ENCODE measurements at places on chromosomes 7 and 10.

DNA sequence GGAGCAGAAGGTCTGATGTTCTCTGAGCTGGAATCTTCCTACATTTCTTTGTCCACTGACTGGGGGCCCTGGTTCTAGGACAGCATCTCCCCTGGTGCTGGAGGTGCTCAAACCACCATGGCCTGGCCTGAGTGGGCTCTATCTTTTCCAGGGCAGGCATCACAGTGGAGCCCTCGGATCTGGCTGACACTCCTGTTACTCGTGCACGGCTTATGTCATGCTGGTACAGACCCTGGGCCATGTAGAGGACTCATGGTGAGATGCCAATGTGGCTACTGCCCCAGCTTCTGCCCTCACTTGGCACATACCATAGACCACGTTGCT, 96.0 kb downstream of the HIPK2 start:
- no peak for DNase-seq

DNA sequence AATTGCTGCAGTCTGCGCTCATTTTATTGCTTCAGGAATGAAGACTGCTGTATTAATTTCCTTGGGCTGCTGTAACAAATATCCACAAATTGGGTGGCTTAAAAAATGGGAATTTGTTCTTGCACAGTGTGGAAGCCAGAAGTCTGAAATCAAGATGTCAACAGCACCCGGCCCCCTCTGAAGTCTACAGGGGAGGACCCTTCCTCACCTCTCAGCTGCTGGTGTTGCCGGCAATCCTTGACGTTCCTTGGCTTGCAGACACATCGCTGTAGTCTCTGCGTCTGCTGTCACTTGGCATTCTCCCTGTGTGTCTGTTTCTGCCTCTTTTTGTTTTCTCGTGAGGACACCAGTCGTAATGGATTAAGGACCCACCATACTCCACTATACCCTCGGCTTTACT, 166.2 kb downstream of the PTPN20 start:
- no peak for DNase-seq

GRCh38 chr10:60208676-60209269, 180.9 kb downstream of the ANK3 start:
- DNase-seq, result no peak

DNA sequence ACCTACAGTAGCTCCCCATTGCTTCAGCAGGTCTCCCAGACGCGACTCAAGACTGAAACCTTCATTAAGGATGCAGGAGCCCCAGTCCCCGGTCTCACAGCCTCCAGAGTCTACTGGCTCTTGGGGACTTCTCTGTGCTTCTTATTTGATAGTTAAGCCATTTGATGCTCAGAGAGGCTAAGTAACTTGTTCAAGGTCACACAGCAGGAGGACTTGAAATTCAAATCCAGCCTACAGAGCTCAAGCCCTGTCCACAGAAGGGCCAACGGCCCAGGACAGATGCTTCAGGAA, 21.2 kb upstream of the ZMIZ1 start:
- DNase-seq, result no peak

DNA sequence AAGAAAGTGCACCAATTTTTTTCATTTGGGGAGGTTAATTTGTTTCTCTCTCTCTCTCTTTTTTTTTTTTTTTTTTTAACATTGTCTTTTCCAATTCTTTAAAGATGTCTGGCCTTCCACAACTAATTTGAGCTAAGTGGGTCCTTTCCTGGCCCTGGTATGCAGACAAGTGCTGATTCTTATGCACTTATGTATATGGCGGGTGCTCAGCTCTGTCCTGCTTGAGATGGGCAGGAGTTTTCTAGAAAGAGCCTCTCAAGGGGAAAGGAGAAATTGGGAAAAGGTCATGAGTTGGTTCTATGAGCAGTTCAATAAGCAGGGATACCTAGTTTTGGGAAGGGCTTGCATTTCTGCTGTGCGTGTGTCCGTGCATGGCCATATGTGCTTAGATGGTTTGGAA, 67.8 kb upstream of the NPVF start:
- no peak for DNase-seq

DNA sequence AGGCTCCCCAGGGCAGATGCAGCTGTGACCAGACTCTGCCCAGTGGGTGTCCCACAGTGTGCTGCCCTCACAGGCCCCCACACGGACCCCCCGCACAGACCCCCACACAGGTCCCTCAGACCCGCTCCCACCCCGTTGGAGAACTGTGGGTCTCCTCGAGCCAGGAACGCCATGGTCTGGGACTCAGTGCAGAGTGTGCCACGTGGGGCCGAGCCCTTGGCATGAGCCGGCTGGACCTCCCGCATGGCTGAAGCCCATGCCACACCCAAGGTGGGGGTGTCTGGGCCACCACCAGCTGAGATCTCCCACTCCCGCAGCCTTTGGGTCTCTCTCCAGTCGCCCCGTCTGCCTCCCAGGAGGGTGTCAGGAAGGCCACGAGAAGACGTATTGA, 34.3 kb downstream of the JAKMIP3 start:
- no peak for DNase-seq

DNA sequence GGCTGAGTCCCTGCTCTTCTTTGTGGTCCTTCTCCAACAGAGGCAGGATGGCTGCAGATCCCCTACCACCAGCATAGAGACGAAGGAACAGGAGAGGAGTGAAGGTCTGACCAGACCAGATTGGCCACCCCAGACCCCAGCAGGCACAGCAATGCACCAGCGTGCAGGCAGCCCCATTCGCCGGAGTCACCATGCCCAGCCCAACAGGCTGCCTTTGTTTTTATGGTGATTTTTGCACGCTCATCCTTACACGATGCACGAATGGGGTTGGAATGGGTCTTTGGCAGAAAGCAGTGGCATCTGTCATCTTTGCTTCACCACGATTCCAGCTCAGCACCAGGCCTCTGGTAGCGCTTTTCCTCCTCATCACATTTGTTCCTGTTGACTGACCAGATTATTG, 427.6 kb downstream of the INHBA start:
- DNase-seq, result no peak

GRCh38 chr10:70312972-70313371, 29.2 kb upstream of the NPFFR1 start:
- no peak for DNase-seq

GRCh38 chr7:77481615-77482014, 55.5 kb upstream of the PTPN12 start:
- no peak for DNase-seq

DNA sequence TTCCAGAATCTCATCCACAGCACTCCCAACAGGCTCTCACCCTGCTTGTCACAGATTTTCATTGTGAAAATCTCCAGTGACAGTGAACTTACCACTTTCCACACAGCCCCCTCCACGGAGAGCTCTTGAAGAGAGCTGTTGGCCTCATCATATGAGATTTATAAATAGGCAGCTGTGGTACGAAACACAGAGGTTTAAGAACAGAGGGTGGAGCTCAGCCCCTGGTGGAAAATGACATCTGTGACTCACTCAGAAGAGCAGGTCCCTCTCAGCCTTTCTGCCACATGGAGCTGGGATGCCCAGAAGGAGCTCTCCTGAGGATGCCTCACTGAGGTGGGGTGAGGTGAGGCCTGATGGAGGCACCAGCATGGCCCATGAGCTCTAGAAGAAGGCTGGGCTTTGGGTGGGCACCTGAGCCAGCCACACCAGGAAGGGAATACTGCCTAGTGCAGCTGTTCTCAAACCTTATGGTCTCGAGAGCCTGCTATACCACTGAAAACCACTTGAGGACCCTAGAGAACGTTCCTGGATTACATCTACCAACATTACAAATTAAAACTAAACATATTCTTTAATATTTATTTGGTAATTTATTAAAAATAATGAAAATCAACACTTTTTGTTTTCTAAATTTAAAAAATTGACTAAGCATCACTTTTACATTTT, 25.8 kb upstream of the EEPD1 start:
- DNase-seq, result no peak

DNA sequence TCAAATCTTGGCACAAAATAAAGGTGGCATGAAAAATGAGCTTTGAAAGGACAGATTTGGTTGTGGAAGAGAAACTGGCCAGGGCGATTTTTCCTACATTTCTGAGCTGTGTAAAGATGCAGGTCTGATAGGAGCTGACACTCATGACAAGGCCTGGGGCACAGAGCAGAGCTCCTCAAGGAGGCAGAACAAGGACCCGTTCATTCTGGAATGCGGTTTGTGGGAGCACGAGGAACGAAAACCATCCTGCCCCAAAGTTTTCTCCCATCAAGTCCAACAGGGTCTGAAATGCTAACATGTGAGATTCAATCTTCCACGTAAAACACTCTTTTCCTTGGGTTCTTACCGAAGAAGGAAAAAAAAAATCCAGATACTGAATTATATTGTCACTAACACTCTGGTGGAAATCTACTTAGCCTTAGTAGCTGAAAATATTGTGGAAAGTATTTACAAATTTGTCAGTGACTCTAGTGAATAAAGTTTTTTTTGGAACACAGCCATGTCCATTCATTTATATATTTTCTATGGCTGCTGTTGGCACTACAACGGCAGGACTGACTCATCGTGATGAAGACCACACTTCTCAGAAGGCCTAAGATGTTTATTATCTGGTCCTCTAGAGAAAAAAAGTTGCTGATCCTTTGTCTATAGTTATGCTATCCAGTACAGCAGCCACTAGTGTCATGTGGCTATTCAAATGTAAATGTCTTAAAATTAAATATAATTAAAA, 215.7 kb downstream of the BAMBI start:
- no peak for DNase-seq

- DNase-seq, result no peak
Observed at GRCh38 chr7:44615149-44615611, 8.8 kb downstream of the OGDH start.

DNA sequence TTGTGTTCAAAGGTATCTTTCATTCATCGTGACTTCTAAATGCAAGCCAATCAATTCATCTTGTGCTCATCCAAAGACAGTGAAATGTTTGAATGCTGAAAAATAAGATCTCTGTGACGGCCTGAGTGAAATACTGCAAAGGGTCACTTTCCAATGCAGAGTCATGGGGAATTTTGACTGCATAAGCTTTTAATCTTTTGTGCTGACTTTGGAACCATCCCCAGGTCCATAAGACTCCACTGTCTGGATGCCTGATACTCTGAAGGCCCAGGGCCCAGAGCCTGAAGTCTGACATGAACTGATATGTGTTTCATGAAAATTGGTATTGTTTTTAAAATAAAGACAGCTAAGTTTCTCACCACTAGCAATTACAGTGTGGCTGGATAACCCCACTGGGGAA, 39.0 kb downstream of the PPP1R3C start:
- no peak for DNase-seq

DNA sequence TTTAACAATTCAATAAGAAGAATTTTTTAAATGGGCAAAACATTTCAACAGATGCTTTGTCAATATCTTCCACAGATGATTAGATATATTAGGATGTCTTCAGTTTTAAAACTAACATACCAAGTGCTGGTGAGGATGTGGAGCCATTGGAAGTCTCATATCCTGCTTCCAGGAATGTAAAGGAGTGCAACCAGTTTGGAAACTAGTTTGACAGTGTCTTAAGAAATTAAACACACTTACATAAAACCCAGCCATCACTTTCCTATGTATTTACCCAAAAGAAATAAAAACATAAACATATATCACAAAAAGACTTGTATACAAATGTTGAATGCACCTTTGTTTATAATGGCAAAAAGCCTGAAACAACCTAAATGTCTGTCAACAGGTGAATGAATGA, 13.3 kb upstream of the AGK start:
- DNase-seq, result no peak

All from stimulated activated CD4-positive, alpha-beta T cell treated with anti-CD3 and anti-CD28 coated beads, Interleukin-15, amount 100 ng/mL, for 24 hours (primary cell).